LoVo (cell line): ENCODE measurements at places on chromosomes 3 and 15.

GRCh38 chr15:67825881-67826716 lies 790 bp downstream of the SKOR1 start:
- no peak for DNase-seq

DNA sequence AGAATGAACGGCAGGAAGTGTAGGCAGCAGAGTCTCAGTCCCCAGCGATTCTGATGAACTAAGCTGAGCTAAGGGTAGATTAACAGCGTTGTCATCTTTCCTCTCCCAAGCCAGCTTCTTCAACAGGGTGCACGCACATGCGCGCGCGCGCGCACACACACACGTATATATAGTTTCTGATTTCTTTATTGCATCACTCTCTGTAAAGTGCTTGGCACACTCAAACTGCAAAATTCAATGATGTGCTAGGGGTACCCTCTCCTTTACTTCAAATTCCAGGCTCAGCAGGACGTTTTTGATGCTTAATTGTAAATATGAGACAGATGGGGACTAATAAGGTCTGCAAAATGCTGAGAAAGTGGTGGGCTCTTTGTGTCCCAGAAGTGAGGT lies 26.1 kb upstream of the VPS8 start:
- no peak for DNase-seq

DNA sequence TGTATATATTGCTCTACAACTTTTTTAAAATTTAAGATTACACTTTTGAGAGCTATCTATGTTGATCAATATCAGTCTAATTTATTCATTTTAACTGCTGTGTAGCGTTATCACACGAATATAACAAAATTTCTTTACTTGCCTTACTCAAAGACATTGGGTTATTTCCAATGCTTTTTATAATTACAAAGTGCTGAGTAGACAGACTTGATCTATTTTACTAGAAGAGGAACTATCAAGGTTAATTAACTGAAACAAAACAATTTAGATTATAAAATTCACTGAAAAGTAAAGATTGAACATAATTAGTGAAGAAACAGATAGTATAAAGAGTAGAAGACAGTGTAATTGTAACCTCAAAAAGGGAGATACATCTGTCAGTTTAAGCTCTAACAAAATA lies 105.5 kb downstream of the TGFBR2 start:
- no peak for DNase-seq

DNA sequence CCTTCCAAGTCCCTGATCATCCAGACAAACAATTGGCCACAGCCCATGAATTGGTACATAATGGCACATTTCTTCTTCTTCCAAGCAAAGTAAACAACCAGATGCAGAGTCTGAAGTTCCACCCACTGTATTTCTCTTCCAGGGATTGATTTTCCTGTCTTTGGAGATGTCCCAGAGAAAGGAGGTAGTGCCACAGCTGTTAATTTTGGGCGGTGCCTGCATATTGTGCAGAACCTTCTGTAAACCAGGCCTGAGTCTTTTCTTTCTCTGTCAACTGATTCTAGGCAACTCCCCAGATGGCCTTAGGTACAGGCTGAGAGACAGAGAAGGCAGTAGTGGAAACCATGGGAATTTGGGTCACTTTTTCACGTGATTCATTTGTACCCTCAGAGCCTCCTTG lies 73.5 kb upstream of the TNIK start:
- no peak for DNase-seq

- peak; percentile 31 for DNase-seq
Observed at GRCh38 chr15:52183562-52184173, 7.5 kb downstream of the GNB5 start.

DNA sequence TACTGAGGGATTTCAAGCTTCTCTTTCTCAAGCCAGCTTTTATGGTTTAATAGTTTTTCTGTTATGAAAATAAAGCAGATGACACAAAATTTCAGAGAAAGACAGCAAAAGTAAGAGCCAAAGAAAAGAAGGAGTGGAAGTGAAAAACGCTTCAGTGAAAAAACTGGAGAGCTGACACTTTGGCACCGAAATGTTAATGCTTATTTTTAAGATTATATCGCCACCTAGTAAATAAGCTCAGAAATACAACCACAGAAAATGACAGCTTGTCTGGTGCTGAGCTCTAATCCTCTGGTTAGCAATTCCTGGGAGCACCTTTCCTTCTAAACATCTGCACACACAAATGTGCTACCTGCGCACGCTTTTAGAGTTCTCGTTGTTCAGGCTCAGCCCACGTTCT lies 101.6 kb downstream of the ZPLD1 start:
- peak; percentile 63 for DNase-seq

DNA sequence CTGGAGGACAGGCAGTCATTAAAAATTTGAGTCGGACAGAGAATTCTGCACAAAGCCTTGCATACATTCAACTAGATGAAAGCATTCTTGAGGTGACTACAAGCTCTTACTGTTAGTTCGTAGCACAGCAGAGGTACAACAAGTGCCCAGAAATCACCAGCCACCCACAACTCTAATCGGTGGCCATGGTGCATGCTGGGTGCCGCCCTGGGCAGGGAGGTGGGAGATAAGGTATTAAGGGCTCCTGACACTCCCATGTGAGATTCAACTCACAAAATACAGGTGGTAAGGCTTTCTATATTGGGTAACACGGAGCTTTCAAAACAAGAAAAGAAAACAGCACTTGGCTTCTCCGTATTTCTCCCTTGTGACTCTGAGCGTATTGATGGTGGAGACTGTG lies 66.0 kb downstream of the MEIS2 start:
- no peak for DNase-seq

GRCh38 chr3:129226374-129226773 lies 23.0 kb upstream of the COPG1 start:
- peak; percentile 69 for DNase-seq

GRCh38 chr3:139514741-139515140 lies 24.8 kb downstream of the RBP1 start:
- DNase-seq: no peak
